ENCODE measurements at places on chromosomes 6 and 20. TPM values are rescaled to one million over a fixed set of nuclear protein-coding genes. Genes with fewer than 3 reads are reported as not detected.

DNA sequence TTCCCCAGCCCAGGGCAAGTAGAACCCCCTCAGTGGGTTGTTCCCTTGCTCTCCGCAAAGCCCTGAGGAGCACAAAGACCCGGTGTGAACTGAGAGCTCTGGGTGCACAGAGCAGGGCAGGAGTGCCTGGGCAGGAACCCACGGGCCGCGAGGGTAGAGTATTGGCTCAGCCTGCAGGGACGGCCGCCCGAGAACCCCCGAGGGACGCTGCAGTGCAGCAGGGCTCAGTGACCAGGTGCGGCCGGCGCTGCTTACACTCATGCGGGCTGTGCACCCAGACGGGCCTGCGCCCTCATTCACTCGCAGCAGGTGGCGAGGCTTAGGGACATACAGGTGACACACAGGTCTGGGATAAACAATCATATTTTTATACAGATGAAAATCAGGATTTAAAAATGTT is 51.9 kb upstream of the PDE10A start:
- DNase-seq, result no peak
- H3K36me3 ChIP-seq, result no peaks in the 10 kb centered on the region
- H3K27ac ChIP-seq, result no peak overlapping the region

- H3K4me1 ChIP-seq, result no peaks in the 10 kb centered on the region
- no peaks in the 10 kb centered on the region for H3K27me3 ChIP-seq
- H3K4me3 ChIP-seq, result no peak overlapping the region
- no peak overlapping the region for H3K27ac ChIP-seq
Observed at GRCh38 chr6:167566711-167567141, 241.8 kb downstream of the TTLL2 start.

- H3K36me3 ChIP-seq, result no peaks in the 10 kb centered on the region
- no peak overlapping the region for H3K4me3 ChIP-seq
- no peaks in the 10 kb centered on the region for H3K4me1 ChIP-seq
Observed at GRCh38 chr6:11682561-11682975, 96.0 kb downstream of the ADTRP start.

Gene CCN5
- not detected for total RNA-seq

Gene TOMM6
- total RNA-seq, result 228 TPM

Gene MUCL3
- total RNA-seq, result 0.37 TPM

Gene LY6G6F
- total RNA-seq, result not detected

- no peaks in the 10 kb centered on the region for H3K4me1 ChIP-seq
- no peaks in the 10 kb centered on the region for H3K27me3 ChIP-seq
- H3K36me3 ChIP-seq, result no peaks in the 10 kb centered on the region
- peak overlapping the region; percentile 84 for H3K4me3 ChIP-seq
Observed at GRCh38 chr20:18288749-18289267, 481 bp downstream of the ZNF133 start.

Gene FAM217B
- total RNA-seq, result 24.7 TPM

- no peak overlapping the region for H3K4me3 ChIP-seq
- no peak overlapping the region for H3K27ac ChIP-seq
- no peak for DNase-seq
- no peaks in the 10 kb centered on the region for H3K4me1 ChIP-seq
Observed at GRCh38 chr6:57040011-57040410, 6.5 kb upstream of the KIAA1586 start.

DNA sequence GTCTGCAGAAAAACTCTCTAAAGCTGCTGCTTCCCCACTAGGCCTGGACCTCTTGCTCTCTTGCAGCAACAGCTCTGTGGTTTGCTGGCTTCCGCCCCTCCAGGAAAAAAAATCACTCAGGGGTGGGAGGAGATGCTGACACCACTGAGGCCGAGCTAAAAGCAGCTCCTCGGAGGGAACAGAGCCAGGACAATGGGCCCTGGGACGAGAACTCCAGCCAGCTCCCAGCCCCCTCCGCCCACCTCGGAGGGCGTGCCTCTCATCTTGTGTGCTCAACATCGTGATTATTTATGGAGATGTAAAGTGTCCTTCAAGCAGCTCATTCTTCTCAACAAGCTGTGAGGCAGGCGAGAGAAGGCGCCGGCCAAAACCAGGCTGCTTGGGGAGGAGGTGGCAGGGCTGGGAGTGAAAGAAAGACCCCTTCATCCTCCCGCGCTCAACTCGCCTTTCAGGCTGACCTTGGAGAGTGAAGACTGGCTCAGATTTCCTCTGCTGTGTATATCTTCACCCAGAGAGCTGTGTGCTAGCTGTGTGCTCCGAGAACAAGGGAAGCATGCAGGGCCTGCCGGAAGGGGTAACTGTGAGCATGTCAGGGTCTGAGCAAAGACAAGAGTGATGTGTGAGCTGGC is 53.5 kb upstream of the LRFN2 start:
- H3K4me3 ChIP-seq, result no peak overlapping the region
- H3K27ac ChIP-seq, result no peak overlapping the region
- DNase-seq, result no peak
- H3K36me3 ChIP-seq, result no peaks in the 10 kb centered on the region

Gene FGD2
- total RNA-seq, result 0.32 TPM

GRCh38 chr20:699811-700338 is 24.3 kb upstream of the SCRT2 start:
- no peak overlapping the region for H3K4me3 ChIP-seq
- H3K27me3 ChIP-seq, result no peaks in the 10 kb centered on the region
- DNase-seq, result no peak
- peaks cover 8% of the 10 kb centered on the region for H3K4me1 ChIP-seq

Gene BTNL2
- total RNA-seq, result not detected

Gene GDAP1L1
- total RNA-seq, result 8.5 TPM

Gene NSFL1C
- 87.4 TPM for total RNA-seq

Gene C6orf52
- total RNA-seq, result 1.5 TPM

Gene TNF
- not detected for total RNA-seq

Gene NELFE
- 71.1 TPM for total RNA-seq

Gene FAM162B
- total RNA-seq, result 3.2 TPM

GRCh38 chr6:118665011-118665410 is 13.6 kb upstream of the CEP85L start:
- no peaks in the 10 kb centered on the region for H3K36me3 ChIP-seq
- H3K4me1 ChIP-seq, result no peaks in the 10 kb centered on the region
- DNase-seq, result no peak
- no peak overlapping the region for H3K27ac ChIP-seq
- H3K27me3 ChIP-seq, result no peaks in the 10 kb centered on the region

GRCh38 chr6:10369896-10370295 is 45.0 kb downstream of the TFAP2A start:
- DNase-seq, result no peak
- H3K27ac ChIP-seq, result no peak overlapping the region
- H3K4me1 ChIP-seq, result no peaks in the 10 kb centered on the region
- H3K36me3 ChIP-seq, result no peaks in the 10 kb centered on the region
- no peak overlapping the region for H3K4me3 ChIP-seq

DNA sequence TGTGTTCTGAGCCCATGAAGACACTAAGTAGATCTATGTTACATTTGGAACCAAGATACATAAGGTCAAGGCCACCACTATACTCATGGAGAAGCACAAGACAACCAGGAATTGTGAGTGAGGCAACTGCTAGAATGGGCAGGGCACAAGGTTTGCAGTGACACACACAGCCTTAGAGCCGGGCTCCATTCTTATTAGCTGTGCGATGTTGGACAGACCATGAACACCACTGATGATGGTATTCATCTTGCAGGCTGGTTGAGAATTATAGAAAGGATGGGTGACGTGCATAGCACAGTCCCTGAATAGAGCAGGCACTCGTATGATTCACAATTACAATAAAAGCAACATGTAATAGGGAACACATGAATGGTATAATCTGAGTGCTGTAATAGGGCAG is 172.4 kb downstream of the GJA10 start:
- H3K27ac ChIP-seq, result no peak overlapping the region
- no peak for DNase-seq
- no peaks in the 10 kb centered on the region for H3K27me3 ChIP-seq
- H3K4me3 ChIP-seq, result no peak overlapping the region
- H3K4me1 ChIP-seq, result peaks cover 4% of the 10 kb centered on the region
- H3K36me3 ChIP-seq, result no peaks in the 10 kb centered on the region

- DNase-seq, result no peak
- H3K4me1 ChIP-seq, result peaks cover 4% of the 10 kb centered on the region
- H3K27ac ChIP-seq, result no peak overlapping the region
- no peaks in the 10 kb centered on the region for H3K27me3 ChIP-seq
- no peak overlapping the region for H3K4me3 ChIP-seq
Observed at GRCh38 chr20:11266571-11266970, 592.8 kb upstream of the JAG1 start.

GRCh38 chr6:10000551-10000950 is 414.3 kb downstream of the TFAP2A start:
- no peaks in the 10 kb centered on the region for H3K4me1 ChIP-seq
- H3K27ac ChIP-seq, result no peak overlapping the region
- no peak for DNase-seq
- no peaks in the 10 kb centered on the region for H3K36me3 ChIP-seq

Gene PI16
- not detected for total RNA-seq

- H3K36me3 ChIP-seq, result no peaks in the 10 kb centered on the region
- no peak for DNase-seq
- H3K27ac ChIP-seq, result no peak overlapping the region
Observed at GRCh38 chr20:5881703-5882102, 68.6 kb downstream of the TRMT6 start.

DNA sequence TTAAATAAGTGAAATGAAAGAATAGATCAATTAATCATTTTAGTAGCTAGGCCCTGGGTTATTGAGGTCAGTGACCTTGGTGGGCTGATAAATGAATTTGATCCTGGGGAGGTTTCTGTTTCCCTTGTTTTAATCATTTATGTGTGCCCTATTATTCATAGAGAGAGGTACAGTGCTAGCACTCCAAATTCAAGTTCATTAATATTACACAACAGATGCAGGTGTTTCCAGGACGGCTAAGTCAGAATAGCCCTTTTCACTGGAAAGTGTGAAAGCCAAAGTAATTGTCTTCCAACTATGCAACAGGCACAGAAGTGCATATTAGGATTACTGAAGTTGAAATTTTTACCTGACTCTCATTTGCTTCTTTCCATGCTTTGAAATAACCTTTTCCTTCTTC is 61.7 kb upstream of the SGK1 start:
- H3K27ac ChIP-seq, result no peak overlapping the region
- no peaks in the 10 kb centered on the region for H3K27me3 ChIP-seq
- H3K4me1 ChIP-seq, result no peaks in the 10 kb centered on the region
- DNase-seq, result no peak
- no peak overlapping the region for H3K4me3 ChIP-seq

GRCh38 chr6:151110576-151110905 is 129.2 kb upstream of the AKAP12 start:
- no peak overlapping the region for H3K4me3 ChIP-seq
- DNase-seq, result no peak
- no peak overlapping the region for H3K27ac ChIP-seq
- no peaks in the 10 kb centered on the region for H3K36me3 ChIP-seq
- no peaks in the 10 kb centered on the region for H3K4me1 ChIP-seq

DNA sequence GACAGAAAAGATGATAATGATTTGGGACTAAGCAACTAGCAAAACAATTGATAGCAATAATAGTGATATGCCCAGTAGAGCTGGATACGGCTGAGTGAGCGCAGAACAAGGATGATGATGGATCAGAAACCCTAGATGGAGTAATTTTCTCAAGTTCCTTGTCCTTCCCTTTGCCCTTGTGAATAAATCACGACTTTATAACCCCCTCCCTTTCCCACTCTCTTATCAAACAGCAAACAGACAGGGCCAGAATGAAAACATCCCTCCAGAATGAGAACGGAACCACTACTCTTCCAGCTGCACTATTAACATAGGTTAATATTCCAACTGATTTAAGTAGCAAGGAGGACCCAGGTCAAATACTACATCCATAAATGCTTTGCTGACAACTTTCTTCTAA is 1.3 kb upstream of the MTFR2 start:
- no peak overlapping the region for H3K27ac ChIP-seq
- H3K4me1 ChIP-seq, result peaks cover 3% of the 10 kb centered on the region
- H3K27me3 ChIP-seq, result no peaks in the 10 kb centered on the region
- H3K36me3 ChIP-seq, result no peaks in the 10 kb centered on the region
- no peak overlapping the region for H3K4me3 ChIP-seq

- no peaks in the 10 kb centered on the region for H3K27me3 ChIP-seq
- no peak overlapping the region for H3K4me3 ChIP-seq
- no peak for DNase-seq
- H3K4me1 ChIP-seq, result no peaks in the 10 kb centered on the region
- no peak overlapping the region for H3K27ac ChIP-seq
- no peaks in the 10 kb centered on the region for H3K36me3 ChIP-seq
Observed at GRCh38 chr6:145115638-145116037, 619.7 kb downstream of the EPM2A start.

- no peaks in the 10 kb centered on the region for H3K36me3 ChIP-seq
- H3K4me1 ChIP-seq, result peaks cover 16% of the 10 kb centered on the region
- no peak for DNase-seq
- no peak overlapping the region for H3K27ac ChIP-seq
- H3K4me3 ChIP-seq, result peak overlapping the region; percentile 25
- no peaks in the 10 kb centered on the region for H3K27me3 ChIP-seq
Observed at GRCh38 chr6:2876210-2877056, 26.7 kb downstream of the SERPINB9 start.

DNA sequence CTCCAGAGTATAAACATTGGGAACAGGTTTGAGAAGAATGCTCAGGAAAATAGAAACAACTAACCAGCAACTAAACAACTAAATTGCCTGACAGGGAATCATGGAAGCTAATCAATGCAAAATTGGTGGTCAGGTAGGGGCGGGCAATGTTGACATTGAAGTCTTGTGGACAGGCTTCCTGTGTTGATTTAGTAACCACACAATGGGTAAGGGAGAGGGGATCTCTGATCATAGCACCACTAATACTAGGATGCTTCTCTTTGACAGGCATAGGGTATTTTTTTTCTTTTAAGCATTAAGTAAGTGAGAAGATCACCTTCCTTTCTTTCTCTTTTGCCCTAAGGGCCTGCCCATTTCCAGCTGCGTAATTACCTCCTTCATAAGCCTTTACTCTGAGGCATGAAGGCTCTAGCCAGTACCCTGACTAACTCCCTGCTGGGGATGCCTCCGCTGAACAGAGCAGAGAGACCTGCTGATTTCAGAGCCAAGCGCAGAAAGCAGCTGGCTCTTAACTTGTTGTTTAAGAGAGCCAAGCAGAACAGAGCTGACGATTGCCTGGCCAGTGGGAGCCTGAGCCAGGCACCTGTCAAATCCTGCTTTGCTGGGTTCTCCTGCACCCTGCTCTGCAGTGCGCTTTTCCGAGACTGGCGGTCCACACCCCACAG is 118.7 kb downstream of the BMP2 start:
- no peaks in the 10 kb centered on the region for H3K27me3 ChIP-seq
- DNase-seq, result no peak
- no peak overlapping the region for H3K4me3 ChIP-seq
- no peaks in the 10 kb centered on the region for H3K4me1 ChIP-seq
- H3K36me3 ChIP-seq, result no peaks in the 10 kb centered on the region
- no peak overlapping the region for H3K27ac ChIP-seq

Gene IL17F
- not detected for total RNA-seq

DNA sequence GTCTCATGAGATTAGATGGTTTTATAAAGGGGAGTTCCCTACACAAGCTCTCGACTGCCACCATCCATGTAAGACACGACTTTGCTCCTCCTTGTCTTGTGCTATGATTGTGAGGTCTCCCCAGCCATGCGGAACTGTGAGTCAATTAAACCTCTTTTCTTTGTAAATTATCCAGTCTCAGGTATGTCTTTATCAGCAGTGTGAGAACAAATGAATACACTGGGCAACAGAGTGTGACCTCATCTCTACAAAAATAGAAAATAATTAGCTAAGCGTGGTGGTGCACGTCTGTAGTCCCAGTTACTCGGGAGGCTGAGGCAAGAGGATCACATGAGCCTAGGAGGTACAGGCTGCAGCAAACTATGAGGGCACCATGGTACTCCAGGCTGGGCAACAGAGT is 51.3 kb downstream of the MDN1 start:
- H3K36me3 ChIP-seq, result peaks cover 39% of the 10 kb centered on the region
- H3K4me3 ChIP-seq, result no peak overlapping the region
- DNase-seq, result no peak
- no peaks in the 10 kb centered on the region for H3K27me3 ChIP-seq
- H3K27ac ChIP-seq, result no peak overlapping the region

- H3K4me3 ChIP-seq, result no peak overlapping the region
- H3K36me3 ChIP-seq, result no peaks in the 10 kb centered on the region
Observed at GRCh38 chr6:117810269-117810668, 96.8 kb upstream of the SLC35F1 start.
